ENCODE measurements at places on chromosomes 4 and X. TPM values are rescaled to one million over a fixed set of nuclear protein-coding genes. Genes with fewer than 3 reads are reported as not detected.
A peak's percentile ranks its signal among the peaks of the same experiment; 100 is the strongest.

Gene SLC7A11
- total RNA-seq, result 10.1 TPM

Gene SLC26A1
- 0.85 TPM for total RNA-seq

Gene GAGE2A
- 0.83 TPM for total RNA-seq

Gene CYSLTR1
- total RNA-seq, result 0.07 TPM

Gene FAM47E
- total RNA-seq, result 1.4 TPM

Gene CCKAR
- not detected for total RNA-seq

Gene SPINK2
- total RNA-seq, result 0.92 TPM

Gene CXCL3
- 3.5 TPM for total RNA-seq

Gene CCDC110
- total RNA-seq, result 2.9 TPM

Gene SSR4
- 203 TPM for total RNA-seq

Gene CLDN2
- not detected for total RNA-seq

Gene HHIP
- total RNA-seq, result 0.14 TPM

DNA sequence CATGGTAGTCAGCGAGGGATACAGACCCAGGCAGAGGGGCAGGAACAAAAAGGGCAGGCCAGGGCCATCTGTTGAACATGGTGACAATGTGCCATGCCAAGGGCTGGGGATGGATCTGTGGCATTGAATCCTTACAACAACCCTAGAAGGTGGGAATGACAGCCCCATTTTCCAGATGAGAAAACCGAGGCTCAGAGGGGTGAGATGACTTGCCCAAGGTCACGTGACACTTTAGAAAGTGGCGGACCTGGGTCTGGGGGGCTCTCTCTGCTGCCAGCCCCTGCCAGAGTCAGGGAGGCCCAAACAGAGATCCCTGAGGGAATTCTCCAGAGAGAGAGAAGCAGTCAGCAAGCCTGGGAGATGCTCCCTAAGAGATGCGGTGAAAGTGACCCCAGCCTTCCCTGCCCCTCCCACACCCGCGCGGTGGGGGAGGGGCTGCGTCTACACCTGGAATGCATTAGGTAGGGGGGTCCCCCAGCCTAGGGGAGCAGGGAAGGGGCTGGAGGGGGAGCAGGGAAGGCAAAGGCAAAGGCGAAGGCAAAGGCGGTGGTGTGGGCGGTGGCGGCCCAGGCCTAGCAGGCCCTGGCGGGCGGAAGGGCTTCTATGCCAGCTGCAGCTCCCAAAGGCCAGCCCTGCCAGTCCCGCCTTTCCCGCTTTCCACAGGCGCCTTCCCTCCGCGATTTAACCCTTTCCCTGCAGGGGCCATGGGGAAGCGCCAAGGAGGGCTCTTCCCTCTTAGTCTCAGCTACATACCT lies 13.0 kb downstream of the FGD1 start:
- H3K36me3 ChIP-seq, result no peaks in the 10 kb centered on the region
- H3K27ac ChIP-seq, result peak overlapping the region; percentile 89
- peak; percentile 31 for DNase-seq

DNA sequence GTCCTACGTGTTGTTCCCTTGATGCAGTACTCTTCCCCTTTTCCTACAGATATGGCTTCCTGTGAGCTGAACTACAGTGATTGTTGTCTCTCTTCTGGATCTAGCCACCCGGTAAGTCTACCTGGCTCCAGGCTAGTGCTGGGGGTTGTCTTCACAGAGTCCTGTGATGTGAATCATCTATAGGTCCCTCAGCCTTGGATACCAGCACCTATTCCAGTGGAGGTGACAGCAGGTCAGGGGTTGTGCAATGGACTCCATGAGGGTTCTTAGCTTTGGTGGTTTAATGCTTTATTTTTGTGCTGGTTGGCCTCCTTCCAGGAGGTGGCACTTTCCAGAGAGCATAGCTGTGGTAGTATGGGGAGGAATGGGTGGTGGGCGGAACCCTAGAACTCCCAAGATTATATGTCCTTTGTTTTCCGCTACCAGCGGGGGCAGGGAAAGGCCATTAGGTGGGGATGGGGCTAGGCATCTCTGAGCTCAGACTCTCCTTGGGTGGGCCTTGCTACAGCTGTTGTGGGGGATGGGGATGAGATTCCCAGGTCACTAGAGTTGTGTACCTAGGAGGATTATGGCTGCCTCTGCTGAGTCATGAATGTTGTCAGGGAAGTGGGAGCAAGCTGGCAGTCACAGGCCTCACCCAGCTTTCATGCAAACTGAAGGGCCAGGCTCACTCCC lies 121.4 kb upstream of the ANKRD50 start:
- no peak overlapping the region for H3K27ac ChIP-seq
- peaks cover 45% of the 10 kb centered on the region for H3K36me3 ChIP-seq
- no peaks in the 10 kb centered on the region for H3K4me1 ChIP-seq

- H3K27ac ChIP-seq, result no peak overlapping the region
- H3K36me3 ChIP-seq, result no peaks in the 10 kb centered on the region
- H3K27me3 ChIP-seq, result no peaks in the 10 kb centered on the region
- H3K4me1 ChIP-seq, result 0 out of 2 replicates have a peak, but pooled peaks cover 3% of the 10 kb centered on the region
- no peak overlapping the region for H3K4me3 ChIP-seq
- DNase-seq, result no peak
Measured at GRCh38 chr4:47390428-47391125, 72.9 kb downstream of the COMMD8 start.

DNA sequence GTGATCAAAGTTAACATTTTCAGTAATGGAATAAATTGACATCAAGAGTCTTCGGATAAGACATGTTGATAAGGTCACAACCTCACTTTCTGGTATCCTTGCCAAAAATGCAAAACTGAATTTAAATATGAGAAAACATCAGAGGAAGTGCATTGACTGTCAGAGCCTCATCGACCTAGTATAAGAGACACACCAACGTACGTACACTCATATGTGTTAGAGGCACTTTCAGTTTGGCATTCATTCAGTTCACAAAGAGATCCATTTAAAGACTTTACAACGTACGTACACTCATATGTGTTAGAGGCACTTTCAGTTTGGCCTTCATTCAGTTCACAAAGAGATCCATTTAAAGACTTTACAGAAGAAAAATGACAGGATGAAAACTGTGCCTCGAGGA lies 280.3 kb downstream of the INPP4B start:
- no peaks in the 10 kb centered on the region for H3K36me3 ChIP-seq
- peaks cover 17% of the 10 kb centered on the region for H3K4me1 ChIP-seq
- no peak for DNase-seq
- no peak overlapping the region for H3K27ac ChIP-seq

DNA sequence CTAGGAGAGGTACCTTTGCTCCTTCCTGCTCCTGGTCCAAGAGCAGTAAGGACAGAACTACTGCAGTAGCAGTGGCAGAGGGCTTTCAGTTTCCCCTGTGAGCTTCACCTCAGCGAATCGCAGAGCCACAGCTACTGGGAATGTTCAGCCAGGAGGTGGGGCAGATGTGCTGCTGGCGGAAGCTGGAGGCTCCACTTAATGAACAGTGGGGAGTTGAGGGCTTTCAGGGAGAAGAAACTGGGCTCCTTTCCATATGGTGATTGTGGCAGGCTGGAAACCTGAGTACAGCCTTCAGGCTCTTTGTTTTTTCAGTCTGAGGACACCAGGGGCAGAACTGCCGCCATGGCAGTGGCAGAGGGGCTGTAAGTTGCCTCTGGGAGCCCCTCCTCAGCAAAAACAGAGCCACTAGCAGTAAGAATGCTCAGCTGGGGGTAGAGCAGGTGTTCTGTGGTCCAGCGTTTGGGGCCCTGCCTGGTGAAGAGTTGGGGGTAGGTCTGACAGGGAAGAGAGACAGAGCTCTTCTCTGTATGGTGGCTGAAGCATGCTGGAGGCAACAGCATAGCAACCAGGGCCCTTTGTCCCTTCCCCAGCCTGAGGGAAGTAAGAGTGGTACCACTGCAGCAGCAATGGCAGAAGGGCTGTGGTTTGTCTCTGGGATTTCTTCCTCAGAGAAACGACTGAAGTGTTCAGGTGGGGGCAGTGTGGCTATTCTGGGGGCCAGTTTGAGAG lies 106.0 kb upstream of the GRXCR1 start:
- H3K4me1 ChIP-seq, result peaks cover 24% of the 10 kb centered on the region
- peak; percentile 57 for DNase-seq
- H3K27ac ChIP-seq, result peak overlapping the region; percentile 75
- H3K27me3 ChIP-seq, result no peaks in the 10 kb centered on the region
- no peak overlapping the region for H3K4me3 ChIP-seq

DNA sequence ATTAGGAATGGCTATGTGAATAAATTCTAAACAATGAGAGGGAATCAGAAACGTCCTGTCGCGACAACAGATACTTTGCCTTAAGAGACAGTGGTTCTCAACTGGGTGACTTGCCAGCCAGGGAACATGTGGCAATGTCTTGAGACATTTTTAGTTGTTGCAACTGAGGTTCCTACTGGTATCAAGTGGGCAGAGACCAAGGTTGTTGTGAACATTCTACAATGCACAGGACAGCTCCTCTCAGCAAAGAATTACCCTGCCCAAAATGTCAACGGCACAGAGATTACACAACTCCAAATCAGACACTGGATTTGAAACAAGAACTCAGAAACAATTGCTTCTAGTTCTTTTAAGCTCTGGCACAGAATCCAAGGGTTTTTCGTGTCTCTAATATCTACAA lies 128.6 kb downstream of the ARHGAP6 start:
- no peak overlapping the region for H3K4me3 ChIP-seq
- DNase-seq, result no peak
- H3K27ac ChIP-seq, result no peak overlapping the region
- H3K4me1 ChIP-seq, result peaks cover 5% of the 10 kb centered on the region
- no peaks in the 10 kb centered on the region for H3K36me3 ChIP-seq

- no peak overlapping the region for H3K4me3 ChIP-seq
- no peak overlapping the region for H3K27ac ChIP-seq
- DNase-seq, result no peak
- no peaks in the 10 kb centered on the region for H3K4me1 ChIP-seq
- H3K36me3 ChIP-seq, result no peaks in the 10 kb centered on the region
Measured at GRCh38 chrX:129797251-129797906, 17.6 kb downstream of the SASH3 start.

GRCh38 chr4:105714071-105714521 lies 5.5 kb downstream of the GSTCD start:
- H3K27ac ChIP-seq, result no peak overlapping the region
- no peak overlapping the region for H3K4me3 ChIP-seq
- H3K27me3 ChIP-seq, result no peaks in the 10 kb centered on the region
- H3K36me3 ChIP-seq, result peaks cover 13% of the 10 kb centered on the region
- H3K4me1 ChIP-seq, result peaks cover 10% of the 10 kb centered on the region

DNA sequence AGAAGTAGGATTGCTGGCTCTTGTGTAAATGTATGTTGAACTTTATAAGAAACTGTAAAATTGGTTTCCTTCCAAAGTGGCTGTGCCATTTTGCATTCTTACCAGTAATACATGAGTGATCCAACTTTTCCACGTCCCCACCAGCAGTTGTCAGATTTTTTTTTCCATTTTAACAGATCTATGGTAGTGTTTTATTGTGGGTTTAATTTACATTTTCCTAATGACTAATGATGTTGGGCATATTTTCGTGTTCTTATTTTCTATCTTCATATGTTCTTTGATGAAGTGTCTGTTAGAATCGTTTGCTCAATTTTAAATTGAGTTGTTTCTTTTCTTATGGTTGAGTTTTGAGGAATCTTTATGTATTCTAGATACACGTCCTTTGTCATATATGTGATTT lies 56.2 kb downstream of the PHEX start:
- DNase-seq, result no peak
- no peaks in the 10 kb centered on the region for H3K27me3 ChIP-seq
- no peak overlapping the region for H3K4me3 ChIP-seq
- no peak overlapping the region for H3K27ac ChIP-seq

- H3K36me3 ChIP-seq, result peaks cover 3% of the 10 kb centered on the region
- DNase-seq, result no peak
- H3K27me3 ChIP-seq, result no peaks in the 10 kb centered on the region
- H3K4me3 ChIP-seq, result no peak overlapping the region
Measured at GRCh38 chr4:162837679-162838078, 329.0 kb downstream of the NAF1 start.

- no peak overlapping the region for H3K27ac ChIP-seq
- H3K4me3 ChIP-seq, result no peak overlapping the region
- DNase-seq, result no peak
- no peaks in the 10 kb centered on the region for H3K36me3 ChIP-seq
Measured at GRCh38 chrX:18891548-18891945, 92.4 kb downstream of the PHKA2 start.

GRCh38 chrX:11663875-11664210 lies 1.9 kb downstream of the ARHGAP6 start:
- peaks cover 98% of the 10 kb centered on the region for H3K27me3 ChIP-seq
- peak overlapping the region; percentile 75 for H3K4me3 ChIP-seq
- H3K36me3 ChIP-seq, result no peaks in the 10 kb centered on the region
- DNase-seq, result peak; percentile 7
- H3K4me1 ChIP-seq, result peaks cover 16% of the 10 kb centered on the region

GRCh38 chr4:57184378-57185029 lies 74.3 kb upstream of the IGFBP7 start:
- no peak overlapping the region for H3K27ac ChIP-seq
- peaks cover 5% of the 10 kb centered on the region for H3K36me3 ChIP-seq
- peaks cover 53% of the 10 kb centered on the region for H3K4me1 ChIP-seq
- no peak for DNase-seq

- peak overlapping the region; percentile 96 for H3K27ac ChIP-seq
- no peak for DNase-seq
- H3K4me1 ChIP-seq, result peaks cover 21% of the 10 kb centered on the region
- no peaks in the 10 kb centered on the region for H3K27me3 ChIP-seq
- peaks cover 35% of the 10 kb centered on the region for H3K36me3 ChIP-seq
Measured at GRCh38 chrX:15816438-15816809, 26.1 kb downstream of the ZRSR2 start.

DNA sequence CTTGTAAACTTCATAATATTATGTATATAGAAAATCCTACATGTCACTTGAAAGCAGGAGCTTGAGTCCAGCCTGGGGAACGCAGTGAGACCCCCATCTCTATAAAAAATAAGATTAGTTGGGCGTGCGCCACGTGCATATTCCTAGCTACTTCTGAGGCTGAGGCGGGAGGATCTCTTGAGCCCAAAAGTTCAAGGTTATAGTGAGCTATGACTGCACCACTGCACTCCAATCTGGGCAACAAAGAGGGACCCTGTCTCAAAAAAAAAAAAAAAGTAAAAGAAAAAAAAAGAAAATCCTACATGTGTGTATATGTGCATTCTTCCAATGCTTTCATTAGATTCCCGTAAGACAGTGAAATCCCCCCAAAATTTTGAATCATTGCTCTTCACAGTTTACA lies 1.7 kb downstream of the SEC31A start:
- peaks cover 11% of the 10 kb centered on the region for H3K36me3 ChIP-seq
- no peaks in the 10 kb centered on the region for H3K27me3 ChIP-seq
- H3K27ac ChIP-seq, result no peak overlapping the region
- H3K4me3 ChIP-seq, result peak overlapping the region; percentile 93
- H3K4me1 ChIP-seq, result peaks cover 33% of the 10 kb centered on the region
- no peak for DNase-seq

GRCh38 chrX:39096599-39096998 lies 295.3 kb downstream of the MID1IP1 start:
- H3K4me3 ChIP-seq, result no peak overlapping the region
- peaks cover 12% of the 10 kb centered on the region for H3K4me1 ChIP-seq
- H3K27ac ChIP-seq, result no peak overlapping the region
- no peaks in the 10 kb centered on the region for H3K27me3 ChIP-seq
- H3K36me3 ChIP-seq, result no peaks in the 10 kb centered on the region

DNA sequence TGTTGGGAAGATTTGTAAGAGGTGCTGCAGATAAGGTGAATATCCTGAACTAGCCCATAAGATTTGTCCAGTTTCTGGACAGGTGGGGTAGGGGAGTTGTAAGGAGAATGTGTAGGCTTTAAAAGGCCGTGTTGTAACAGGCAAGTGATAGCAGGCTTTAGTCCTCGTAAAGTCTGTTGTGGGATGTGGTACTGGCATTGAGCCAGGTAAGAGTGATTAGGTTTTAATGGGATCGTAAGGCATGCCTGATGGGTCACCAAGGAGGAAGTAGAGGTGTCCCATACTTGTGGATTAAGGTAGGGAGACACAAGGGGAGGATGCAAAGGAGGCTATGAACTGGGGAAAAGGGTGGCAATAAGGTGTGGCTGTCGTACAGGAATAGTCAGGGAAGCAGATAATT lies 256.9 kb upstream of the DKK2 start:
- H3K4me1 ChIP-seq, result no peaks in the 10 kb centered on the region
- no peak for DNase-seq
- peaks cover 25% of the 10 kb centered on the region for H3K36me3 ChIP-seq
- H3K27me3 ChIP-seq, result no peaks in the 10 kb centered on the region
- H3K27ac ChIP-seq, result no peak overlapping the region
- no peak overlapping the region for H3K4me3 ChIP-seq
